ENCODE measurements at places on chromosomes 3 and 15.

DNA sequence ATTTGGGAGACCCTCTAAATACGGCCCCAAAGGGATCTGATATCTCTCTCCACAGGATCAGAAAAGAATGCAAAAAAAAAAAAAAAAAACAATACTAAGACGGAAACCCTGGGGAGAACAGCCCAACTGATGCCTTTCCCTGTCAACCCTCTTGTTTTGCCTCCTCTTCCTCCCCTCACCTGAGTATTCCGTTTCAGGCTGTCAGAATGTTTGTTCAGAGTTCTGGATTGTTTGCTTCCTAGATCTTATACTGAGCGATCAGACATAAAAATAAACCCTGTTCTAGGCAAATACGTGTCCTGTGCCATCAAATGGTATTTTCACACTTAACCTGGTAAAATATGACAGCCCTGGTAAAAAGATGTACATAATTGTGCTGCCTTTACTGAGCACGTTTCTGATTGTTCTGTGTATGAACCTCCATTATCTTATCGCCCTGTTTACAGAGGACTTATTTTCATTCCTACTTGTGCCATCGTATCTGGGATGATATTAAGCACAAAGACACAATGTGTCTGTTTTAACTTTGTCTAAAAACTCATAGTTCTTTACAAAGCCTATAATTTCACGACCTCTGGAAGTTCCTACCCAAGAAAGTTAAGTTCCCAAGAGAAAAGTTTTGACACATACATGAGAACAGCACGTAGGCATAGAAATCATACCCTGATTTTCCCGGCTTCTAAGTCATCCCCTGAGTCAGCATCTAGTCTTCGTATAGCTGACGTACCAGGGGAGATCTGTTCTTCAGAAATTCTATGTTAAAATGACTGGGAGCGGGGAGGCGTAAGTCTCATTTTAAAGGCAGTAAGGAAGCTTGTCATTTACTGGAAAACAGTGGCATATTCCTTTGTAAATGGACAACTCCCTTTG lies 856 bp downstream of the ZBTB38 start:
- no peak for DNase-seq

GRCh38 chr3:56764904-56765547 lies 36.7 kb downstream of the ARHGEF3 start:
- no peak for DNase-seq

DNA sequence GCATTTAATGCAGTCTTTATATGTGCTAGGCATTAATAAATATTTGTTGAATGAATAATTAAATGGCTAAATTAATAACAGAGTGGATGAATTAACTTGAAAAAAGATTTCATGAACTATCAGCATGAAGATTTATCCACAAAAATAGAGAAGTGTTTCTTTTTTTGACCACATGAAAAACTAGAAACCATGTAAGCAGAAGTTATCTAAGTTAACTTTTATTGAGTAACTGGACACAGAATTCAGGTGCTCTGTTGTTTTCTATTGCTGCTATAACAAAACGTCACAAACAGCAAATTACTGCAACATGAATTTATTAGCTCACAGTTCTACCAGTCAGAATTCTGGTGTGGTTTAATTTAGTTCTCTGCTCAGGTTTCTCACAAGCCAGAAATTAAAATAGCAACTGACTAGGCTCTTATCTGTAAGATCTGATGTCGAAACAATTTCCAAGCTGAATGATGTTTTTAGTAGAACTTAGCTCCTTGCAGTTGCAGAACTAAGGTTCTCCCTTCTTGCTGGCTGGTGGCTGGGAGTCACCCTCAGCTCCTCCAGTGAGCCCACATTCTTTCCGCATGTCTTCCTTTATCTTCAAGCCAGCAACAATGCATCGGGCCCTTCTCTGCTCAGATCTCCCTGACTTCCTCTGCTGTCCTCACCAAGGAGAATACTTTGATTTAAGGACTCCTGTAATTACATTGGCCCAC lies 810.2 kb upstream of the ALCAM start:
- DNase-seq, result no peak

- DNase-seq, result no peak
These were observed 13.2 kb downstream of the LIMD1 start for GRCh38 chr3:45607790-45608189.

- DNase-seq, result no peak
These were observed 533.2 kb downstream of the GRM7 start for GRCh38 chr3:7393944-7394605.

DNA sequence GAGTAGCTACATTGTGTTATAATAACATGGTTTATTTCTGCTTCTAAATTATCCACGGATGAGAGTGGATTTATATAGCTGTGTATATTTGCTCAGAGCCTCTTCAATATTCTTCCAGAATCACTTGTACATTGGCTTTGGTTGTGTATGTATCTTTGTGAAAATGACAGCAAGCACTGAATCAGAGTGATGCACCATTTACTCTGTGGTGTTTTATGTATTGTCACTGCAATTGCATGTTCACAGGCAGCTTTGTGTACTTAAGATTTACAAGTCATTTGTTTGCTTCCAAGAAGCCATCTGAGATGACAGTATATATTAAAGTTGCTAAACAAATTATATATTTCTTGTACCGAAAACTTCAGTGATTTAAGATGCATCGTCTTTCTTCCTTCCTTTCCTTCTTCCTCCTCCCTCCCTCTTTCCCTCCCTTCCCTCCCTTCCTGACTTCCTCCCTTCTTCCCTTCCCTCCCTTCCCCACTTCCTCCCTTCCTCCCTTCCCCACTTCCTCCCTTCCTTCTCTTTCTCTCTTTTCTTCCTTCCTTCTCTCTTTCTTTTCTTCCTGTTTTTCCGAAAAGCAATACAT lies 362.3 kb upstream of the GOLIM4 start:
- no peak for DNase-seq

DNA sequence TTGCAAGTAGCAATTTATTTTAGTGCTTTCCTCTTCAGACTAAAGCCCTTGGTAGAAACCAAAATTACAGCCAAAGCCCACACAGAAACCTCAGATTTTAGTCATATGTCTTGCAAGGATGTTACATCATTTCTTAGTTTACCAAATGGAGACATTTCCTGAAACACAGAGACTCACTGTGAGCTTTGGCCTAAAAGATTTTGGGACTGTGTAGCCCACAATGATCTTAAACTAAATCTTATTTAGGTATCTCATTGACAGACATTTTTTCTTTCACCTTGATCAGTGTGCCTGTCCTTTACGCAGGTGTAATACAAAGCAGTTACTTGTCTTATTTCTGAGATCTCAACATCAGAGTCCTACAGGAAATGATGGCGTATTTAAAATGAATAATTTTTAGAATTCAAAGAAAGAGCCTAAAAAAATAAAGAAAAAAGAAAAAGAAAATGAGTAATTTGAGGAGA lies 27.8 kb upstream of the AP4E1 start:
- DNase-seq, result no peak

- no peak for DNase-seq
These were observed 187.4 kb upstream of the SLC2A2 start for GRCh38 chr3:171213907-171214306.

GRCh38 chr3:158961471-158961870 lies 159.6 kb downstream of the MFSD1 start:
- no peak for DNase-seq

GRCh38 chr15:95278532-95279245 lies 1047.3 kb downstream of the MCTP2 start:
- no peak for DNase-seq

DNA sequence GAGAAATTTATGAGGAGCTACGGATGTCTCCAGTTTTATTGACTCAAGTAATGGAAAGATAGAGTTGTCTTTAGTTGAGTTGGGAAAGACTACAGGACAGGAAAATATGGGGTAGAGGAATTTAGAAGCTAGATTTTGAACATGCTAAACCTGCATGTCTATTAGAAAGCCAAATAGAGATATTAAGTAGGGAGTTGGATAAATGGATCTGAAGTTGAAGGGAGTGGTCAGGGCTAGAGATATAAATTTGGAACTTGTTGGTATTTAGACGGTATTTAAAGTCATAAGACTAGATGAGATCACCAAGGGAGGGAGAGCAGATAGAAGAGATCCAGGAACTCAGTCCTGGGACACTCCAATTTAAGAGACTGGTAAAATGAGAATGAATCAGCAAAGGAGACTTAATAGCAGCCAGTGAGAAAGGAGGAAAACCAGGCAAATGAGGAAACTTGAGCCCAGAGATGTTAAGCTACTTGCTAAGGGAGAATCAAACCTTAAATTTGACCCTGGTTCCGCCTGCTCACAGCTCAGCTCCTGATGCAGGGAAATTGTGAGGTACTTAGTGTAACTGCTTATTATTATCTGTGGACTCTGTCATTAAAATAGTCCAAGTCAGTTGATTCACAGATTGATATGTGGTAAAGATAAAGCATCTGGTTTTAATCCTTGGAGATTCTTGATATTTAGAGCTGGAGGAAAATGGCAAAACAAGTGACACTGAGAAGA lies 35.8 kb downstream of the ABI3BP start:
- DNase-seq, result no peak

Data from GDM1 (cell line).